ENCODE measurements at places on chromosomes 4 and X.

DNA sequence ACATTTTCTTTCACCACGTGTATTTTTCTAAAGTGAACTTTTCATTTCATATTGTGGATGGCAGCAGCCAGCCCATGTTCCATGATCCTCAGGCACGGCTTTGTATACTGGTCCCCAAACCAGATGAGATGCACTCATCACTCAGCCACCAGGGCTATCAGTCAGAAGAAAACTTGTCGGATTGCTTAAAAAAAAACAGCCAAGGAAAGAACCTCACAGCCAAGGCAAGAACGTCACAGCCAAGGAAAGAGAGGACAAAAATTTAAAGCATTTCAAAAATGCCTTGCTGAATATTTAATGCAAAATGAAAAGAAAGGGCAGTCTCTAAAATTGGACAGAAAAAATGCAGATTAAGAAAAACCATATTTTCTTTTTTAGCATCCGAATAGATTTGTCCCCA is 333.3 kb downstream of the PDGFC start:
- DNase-seq, result no peak

GRCh38 chr4:99965674-99966350 is 15.7 kb upstream of the H2AZ1 start:
- DNase-seq, result no peak

DNA sequence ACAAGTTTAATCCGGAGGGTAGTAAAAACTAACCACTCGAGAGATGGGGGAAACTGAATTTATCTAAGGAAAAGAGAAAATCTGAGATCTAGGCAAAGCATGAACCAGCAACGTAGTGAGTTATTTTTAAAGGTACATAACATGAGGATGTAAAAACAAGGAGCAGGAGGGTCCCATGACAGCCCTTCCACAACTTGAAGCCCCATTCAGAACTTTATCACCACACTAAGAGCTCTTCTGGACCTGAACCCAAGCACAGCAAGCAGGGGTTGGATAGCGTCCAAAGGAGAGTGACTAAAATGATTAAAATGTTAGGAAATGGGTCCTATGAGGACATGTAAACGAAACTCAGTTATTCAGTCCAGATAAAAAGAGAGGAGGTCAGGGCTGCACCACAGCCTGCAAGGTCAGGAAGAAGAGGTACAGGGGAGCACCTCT is 16.2 kb downstream of the SH3RF1 start:
- DNase-seq, result no peak

DNA sequence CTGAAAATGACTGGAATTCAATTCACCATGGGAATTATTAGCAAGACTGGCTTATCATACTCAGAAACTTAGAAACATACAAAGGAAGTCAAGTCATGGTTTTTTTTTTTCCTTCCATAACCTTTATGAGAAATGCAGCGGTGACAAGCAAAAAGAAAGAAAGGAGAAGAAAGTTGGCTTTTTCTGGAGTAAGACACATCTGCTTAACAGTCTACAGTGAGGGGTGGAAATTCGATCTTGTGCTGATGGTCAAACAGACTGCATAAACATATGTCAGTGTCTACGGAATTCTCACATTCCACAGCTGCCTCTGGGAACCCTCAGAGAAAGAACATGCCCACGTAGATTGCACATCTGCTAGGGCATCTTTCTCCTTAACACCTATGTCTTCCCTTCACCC is 54.6 kb downstream of the PROM1 start:
- no peak for DNase-seq

GRCh38 chr4:88138561-88138960 is 19.9 kb downstream of the ABCG2 start:
- no peak for DNase-seq

GRCh38 chr4:122458625-122459024 is 2.1 kb upstream of the IL2 start:
- DNase-seq, result no peak

GRCh38 chr4:83828601-83829000 is 292.7 kb downstream of the GPAT3 start:
- no peak for DNase-seq

GRCh38 chr4:86549163-86549788 is 44.8 kb upstream of the PTPN13 start:
- DNase-seq, result no peak

- no peak for DNase-seq
Observed at GRCh38 chr4:169975838-169976796, 50.1 kb downstream of the MFAP3L start.

DNA sequence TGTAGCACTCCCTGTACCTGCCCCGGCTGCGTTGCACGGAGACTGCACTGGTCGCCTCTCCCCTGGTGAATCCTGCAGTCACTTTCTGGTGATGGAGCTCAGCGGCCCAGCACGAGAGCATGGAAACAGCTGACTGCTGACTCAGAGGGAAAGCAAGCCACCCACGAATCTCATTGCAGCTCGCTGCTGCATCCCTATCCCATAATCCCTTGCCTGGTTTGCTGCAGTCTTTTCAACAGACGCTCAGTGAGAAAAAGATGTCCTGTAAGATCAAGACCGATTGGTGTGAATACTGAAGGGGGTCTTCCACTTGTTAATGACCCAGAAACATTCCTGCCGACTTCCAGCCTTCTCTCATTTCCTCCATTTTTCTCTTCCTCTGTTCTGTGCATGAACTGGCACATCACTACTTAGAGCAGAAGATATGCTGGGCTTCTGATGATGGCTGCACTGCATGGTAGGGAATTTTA is 52.9 kb downstream of the TRIM2 start:
- DNase-seq, result peak; percentile 54

DNA sequence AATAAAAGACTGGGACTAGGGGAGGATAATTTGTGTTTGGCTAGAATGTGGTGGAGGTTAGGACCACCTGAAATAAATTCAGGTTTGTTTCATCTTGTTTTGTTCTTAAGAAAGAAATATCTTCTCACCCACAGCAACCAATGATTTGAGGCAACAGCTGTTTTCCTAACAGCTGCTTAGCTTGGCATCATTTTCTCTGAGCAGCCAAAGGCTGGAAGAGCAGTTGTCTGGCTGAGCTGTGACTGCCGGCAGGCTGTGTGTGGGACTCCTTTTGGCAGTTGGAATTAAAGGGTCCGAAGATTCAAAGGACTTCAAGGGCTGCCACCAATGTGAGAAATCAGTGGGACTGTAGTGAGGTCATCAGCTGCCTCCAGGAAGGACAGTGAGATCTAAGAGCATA is 5.0 kb downstream of the TRIM75 start:
- no peak for DNase-seq

DNA sequence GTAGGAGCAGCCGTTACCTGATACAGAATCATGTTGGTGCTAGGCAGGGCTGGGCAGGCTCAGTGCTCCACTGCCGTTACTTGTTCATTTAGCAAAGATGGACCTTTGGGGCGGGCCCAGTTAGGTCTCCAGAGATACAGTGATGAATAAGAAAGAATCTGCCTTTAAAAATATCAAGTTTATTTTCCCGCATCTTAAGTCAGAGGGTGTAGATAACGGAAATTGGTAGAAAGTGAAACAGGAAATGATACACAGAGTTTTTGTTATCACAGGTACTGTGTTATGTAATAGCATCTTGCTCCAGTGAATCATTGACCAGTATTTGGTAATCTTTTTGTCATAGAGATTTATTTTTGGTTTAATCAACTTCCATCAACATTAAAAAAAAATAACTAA is 5.5 kb downstream of the TMEM131L start:
- no peak for DNase-seq

GRCh38 chr4:189092581-189092980 is 848.1 kb upstream of the FRG1 start:
- DNase-seq, result no peak

DNA sequence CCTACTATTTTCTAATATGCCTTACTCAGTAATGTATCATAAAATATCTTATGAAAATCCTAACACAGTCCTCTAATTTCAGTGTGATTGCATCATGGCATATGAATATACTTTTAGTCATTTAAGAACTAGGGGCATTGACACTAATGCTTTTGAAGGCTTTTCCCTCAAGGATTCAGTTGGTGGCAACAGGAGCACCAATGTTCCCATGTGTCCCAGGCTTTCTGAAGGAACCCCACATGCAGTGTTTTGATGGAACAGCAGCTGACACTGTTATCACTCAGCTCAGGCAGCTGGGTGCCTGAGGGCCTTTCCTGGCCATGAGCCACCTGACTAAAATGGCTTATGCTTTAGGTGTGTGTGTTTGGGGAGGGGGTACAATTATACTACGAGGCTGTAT is 348.3 kb downstream of the ARHGAP24 start:
- DNase-seq, result no peak

GRCh38 chr4:73589887-73590801 is 30.1 kb downstream of the RASSF6 start:
- DNase-seq, result no peak

DNA sequence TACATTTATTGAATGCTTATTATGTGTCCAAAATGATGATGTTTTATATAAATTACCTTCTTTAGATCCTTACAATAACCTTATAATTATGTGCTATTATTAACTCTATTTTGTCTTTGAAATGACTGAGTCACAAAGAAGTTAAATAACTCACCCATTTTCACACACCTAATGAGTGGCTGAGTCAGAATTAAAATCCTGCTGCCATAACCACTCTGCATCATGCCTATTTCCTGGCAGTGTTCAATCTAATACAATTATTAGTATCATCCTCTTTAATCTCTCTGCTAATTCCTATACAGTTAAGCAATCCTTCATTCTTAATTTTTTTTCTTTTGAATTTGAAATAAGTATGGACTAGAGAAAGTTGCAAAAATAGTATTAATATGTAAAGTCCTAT is 342.9 kb downstream of the CFAP299 start:
- no peak for DNase-seq

DNA sequence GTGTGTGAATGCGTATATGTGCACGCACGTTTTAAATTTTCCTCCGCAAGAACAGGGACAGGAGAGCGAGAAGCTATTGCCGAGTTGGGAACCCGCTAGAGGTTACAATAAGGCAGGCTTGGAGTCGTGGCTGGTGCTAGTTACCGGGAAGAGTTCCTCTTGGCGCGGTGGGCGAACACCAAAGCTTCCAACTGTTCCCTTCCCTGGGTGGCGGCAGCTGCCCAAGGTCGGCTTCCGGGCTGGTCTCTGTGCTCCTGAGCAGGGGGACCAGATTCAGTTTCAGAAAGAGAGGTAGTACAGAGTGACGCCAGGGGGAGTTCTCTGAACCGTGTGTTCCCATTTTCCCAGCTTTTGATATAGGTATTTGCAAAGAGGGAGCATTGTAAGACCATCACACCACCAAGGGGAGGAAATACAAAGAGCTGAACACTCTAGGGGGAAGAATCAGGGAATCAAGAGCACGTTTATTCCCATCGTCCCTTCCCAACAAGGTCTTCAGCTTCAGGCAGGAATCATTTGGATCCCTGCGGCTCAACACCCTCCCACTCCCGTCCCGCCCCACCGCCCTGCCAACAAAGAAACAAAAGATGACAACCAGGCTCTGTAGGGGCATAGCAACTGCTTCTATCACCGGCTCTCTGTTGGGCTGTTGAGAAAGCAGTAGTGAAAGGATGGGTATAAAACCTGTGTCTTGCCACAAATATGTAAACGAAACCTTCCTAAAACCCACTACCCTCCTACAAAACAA is 113.6 kb upstream of the TEX13C start:
- DNase-seq, result peak; percentile 58

DNA sequence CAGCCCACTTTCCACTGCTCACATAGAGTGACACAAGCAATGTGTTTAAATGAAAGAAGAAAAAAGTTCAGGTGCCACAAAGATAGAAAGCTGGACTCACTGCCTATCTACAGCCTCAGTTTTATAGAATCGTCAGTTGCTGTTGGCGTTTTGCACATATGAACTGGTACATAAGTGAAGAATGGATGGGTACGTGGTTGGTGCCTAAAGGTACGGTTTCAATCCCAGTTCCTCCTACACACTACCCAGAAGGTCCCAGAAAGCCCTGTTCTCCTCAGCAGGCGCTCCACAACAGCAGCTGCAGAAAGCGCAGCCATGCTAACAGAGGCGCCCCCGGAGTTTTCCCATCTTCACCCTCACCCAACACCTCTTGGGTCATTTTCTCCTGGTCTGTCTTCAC is 23.6 kb downstream of the CHST7 start:
- DNase-seq, result no peak

DNA sequence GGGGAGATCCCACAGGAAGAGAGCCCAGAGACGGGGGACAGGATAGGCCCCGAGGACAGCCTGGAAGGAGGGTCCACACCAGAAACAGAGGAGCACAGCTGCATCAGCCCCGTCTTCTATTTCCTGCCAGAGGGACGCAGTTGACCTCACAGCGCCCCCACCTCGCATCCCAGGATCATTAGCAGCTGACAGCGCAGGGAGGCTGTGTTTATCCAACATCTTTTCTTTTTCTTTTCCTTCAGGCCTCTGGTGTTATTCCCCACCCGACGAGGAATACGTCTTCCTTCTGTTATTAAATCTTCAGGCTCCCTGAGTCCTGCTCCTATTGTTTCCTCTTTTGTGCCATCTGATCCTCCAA is 75.4 kb downstream of the DCHS2 start:
- peak; percentile 78 for DNase-seq

DNA sequence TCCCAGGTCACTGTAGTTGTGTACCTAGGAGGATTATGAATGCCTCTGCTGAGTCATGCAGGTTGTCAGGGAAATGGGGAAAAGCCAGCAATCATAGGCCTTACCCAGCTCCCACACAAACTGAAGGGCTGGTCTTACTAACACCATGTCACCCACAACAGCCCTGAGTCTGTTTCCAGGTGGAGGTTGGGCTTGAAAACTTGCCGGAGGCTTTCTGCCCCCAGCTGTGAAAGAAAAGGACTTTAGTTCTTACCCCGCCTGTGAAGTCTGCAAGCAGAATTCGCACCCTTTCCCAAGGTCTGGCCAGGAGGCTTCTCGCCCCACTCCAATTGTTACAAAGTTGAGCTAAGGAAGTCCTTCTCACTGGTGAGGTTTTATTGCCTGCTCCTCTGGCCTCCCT is 143.9 kb downstream of the RPS6KA6 start:
- no peak for DNase-seq

DNA sequence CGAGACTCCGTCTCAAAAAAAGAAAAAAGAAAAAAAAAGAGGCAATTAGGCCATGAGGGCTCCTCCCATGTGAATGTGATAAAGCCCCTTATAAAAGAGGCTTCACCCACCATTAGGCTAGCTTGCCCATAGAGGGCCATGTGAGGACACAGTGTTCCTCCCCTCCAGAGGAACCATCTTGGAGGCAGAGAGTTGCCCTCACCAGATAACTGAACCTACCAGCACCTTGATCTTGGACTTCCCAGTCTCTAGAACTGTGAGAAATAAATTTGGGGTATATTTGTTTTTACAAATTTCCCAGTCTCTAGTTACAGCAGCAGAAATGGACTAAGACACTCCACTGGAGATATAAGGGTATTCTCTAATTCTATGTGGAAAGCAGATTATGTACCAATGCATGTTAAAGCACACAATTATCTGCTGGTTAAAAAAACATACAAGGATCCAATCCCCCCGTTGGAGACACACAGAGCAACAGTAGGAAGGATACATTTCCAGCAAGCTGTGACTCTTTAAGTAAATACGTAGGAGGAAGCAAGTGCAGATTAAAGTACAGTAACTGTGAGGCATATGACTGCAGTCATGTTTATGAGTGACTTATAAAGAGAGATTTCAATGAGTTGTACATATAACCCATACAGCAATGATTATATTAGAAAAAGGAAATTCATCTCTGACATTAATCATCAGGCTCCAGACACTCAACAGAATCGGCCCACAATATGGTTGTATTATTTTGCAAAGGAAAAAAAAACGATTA is 21.4 kb downstream of the SH3RF1 start:
- no peak for DNase-seq

- DNase-seq, result no peak
Observed at GRCh38 chr4:76597423-76597979, 162.5 kb downstream of the SHROOM3 start.

GRCh38 chr4:34679228-34679627 is 1565.1 kb downstream of the ARAP2 start:
- no peak for DNase-seq

Data from right forelimb (tissue), 1 donor.